ENCODE measurements at places on chromosomes 11 and 22.

- peak; percentile 53 for DNase-seq
These were observed 1.4 kb upstream of the KREMEN1 start for GRCh38 chr22:29071261-29072045.

DNA sequence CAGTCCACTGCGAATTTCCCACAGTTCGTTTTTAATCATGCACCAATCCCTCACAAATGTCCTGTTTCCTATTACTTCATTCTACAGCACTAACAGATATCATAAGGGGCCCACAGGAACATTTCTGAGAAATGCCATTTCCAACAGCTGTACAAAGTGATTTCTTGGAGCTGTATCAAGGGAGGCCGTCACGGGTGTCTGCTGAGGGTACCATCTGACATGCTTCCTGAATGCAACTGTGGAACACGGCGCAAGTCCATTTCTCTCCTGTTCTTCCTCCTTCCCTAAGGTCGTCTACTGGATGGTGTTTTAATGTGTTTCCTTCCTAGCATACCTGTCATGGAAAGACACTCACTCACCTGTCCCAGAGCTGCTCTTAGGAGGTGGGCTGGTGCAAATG, 320.7 kb downstream of the LARGE1 start:
- DNase-seq, result no peak

DNA sequence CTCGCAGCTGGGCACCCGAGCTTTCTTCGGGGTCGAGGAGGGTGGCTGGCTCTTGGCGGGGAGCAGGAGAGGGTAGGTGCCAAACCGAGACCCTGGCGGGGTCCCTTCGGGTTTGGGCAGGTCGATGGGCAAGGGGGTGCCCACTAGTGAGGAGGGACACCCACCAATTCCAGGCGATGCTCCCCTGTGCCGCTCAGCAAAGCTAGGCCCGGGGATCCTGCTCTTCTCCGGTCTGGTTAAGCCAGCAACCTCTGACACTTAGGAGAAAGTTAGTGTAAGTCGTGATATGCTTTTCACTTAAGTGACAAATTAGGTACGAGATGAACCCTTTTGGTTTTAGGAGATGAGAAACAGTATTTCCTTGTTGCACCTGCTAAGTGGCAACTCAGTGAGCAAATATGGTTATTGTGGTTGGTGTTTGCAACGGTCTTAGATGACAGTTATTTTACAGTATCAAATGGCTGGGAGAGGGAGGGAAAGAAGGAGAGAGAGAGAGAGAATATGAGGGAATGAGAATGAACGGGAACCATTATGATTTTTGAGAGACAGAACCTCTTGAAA, 565 bp downstream of the NUCB2 start:
- DNase-seq, result no peak

DNA sequence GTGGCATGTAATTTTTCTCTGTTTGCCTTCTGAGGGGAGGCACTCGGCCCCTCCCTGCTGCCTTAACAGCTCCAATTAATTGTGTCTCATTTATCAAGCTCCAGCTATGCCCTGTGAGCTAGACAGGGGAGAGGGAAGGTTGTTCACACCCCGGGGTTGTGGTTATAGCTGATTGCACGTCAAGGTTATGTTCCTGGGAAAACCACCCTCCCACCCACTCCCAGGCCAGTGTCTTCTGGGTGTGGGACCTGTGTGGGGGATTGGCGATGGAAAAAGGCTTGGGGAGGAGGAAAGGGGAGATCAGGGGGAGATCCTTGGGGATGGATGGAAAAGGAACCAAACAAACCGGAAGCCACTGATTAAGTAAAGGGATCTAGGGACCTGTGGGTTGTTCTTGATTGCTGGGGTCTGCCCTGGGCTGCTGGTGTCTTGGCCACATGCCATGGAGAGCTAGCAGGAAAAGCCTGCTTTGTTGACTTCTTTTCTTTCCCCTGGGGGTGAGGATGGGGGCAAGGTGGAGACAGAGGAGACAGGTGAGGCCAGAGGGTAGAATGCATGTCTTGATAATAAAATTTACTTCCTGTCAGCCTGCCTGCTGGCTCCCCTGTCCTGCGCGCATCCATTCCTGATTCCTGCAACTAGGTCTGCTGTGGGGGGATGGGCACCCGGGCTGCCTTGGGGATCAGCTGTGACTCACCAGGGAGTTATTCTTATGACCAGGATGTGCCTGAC, 13.5 kb upstream of the SORL1-AS1 start:
- DNase-seq, result no peak

GRCh38 chr11:112778091-112778876, 182.9 kb upstream of the NCAM1 start:
- no peak for DNase-seq

GRCh38 chr11:34049028-34049427, 2.5 kb upstream of the CAPRIN1 start:
- DNase-seq, result no peak

DNA sequence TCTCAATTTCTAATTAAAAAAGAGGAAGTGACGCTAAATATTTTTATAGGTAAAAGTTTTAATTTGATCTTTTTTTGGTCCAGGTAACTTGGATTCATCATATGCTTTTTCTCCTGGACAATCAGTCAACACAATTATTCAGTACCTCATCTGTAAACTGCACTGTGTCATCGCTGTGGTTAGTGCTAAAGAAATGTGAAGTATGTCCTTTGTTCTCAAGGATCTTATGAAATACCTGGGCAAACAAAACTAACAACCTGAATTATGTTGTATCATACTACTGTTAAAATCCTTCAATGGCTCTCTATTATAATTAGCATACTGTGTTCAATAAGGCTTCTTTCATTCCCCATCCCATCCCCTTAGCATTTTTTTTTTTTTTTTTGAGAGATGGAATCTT, 19.9 kb upstream of the SCN3B start:
- no peak for DNase-seq

All from inflammatory macrophage treated with lipopolysaccharide for 1 hour (primary cell).